CD4-positive, alpha-beta T cell (primary cell): ENCODE measurements at places on chromosomes 1 and 21. TPM values are rescaled to one million over a fixed set of nuclear protein-coding genes. Genes with fewer than 3 reads are reported as not detected.

LCE1B gene
- total RNA-seq, result not detected

DNA sequence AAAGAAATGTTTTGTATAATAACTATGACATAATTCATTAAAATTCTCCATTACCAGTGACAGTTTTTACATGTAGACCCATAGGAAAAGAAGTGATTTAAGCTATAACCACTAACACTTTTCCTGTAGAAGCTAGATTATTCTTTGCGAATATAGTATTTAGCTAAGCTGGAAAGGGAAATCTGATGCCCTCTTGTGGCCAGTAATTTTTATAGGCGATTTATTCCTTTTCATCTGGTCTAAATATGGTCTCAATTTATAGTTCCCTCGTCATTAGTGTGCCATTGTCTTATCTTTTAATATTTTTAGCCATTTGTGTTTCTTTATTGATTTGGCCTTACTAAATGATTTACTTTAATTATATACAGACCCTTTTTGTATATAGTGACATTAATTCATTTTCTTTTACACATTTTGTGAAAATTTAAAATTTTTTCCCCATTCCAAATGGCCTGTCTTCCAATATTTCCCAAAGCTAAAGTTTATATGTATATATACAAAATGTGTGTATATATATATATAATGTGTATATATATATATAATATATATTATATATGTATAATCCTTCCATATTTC, 26.7 kb downstream of the BTG3 start:
- H3K27ac ChIP-seq, result no peak overlapping the region
- no peaks in the 10 kb centered on the region for H3K36me3 ChIP-seq
- no peaks in the 10 kb centered on the region for H3K27me3 ChIP-seq
- no peaks in the 10 kb centered on the region for H3K4me1 ChIP-seq
- no peak overlapping the region for H3K4me3 ChIP-seq

DNA sequence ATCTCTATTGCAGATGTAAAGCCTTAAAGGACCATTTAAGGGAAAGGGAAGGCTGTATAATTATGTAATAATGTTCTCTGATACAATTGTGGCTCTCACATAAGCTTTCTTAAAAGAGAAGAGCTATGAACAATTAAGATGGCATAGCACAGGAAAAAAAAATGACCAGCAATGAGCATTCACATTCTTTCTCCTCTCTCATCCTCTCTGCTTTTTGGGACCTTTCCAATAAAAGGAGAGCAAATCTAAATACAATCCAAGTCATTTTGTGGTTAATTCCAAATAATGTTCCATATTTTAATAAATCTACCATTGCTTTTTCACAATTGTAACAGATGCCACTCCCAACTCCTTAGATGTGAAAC, 23.5 kb downstream of the SMYD3 start:
- no peak overlapping the region for H3K27ac ChIP-seq
- no peaks in the 10 kb centered on the region for H3K27me3 ChIP-seq
- DNase-seq, result no peak
- H3K4me1 ChIP-seq, result no peaks in the 10 kb centered on the region
- no peak overlapping the region for H3K4me3 ChIP-seq
- H3K36me3 ChIP-seq, result no peaks in the 10 kb centered on the region

GRCh38 chr1:21115098-21115760, 61.5 kb downstream of the EIF4G3 start:
- H3K4me3 ChIP-seq, result no peak overlapping the region
- no peaks in the 10 kb centered on the region for H3K4me1 ChIP-seq
- no peaks in the 10 kb centered on the region for H3K27me3 ChIP-seq

DNA sequence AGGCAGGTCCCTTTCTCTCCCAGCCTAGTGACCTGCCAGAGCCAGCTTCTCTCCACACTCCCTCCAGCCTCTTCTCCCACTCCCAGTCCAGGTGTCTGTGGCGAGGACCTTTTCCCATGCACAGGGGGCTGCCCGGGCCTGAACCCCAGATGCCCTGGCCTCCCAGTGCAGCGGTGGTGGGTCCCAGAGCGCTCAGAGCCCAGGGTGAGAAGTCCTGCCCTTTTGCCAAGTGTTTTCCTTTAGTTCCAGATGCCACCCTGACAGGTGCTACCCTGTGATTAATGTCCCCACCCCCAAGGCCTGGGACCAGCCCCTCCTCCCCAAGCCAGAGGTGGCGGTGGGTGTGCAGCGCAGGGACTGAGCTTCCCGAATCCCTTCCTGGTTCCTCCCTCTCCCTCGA, 90.4 kb downstream of the PAX7 start:
- DNase-seq, result no peak
- no peak overlapping the region for H3K27ac ChIP-seq
- no peak overlapping the region for H3K4me3 ChIP-seq
- no peaks in the 10 kb centered on the region for H3K4me1 ChIP-seq
- no peaks in the 10 kb centered on the region for H3K36me3 ChIP-seq
